ENCODE measurements at places on chromosomes 13 and 19.

DNA sequence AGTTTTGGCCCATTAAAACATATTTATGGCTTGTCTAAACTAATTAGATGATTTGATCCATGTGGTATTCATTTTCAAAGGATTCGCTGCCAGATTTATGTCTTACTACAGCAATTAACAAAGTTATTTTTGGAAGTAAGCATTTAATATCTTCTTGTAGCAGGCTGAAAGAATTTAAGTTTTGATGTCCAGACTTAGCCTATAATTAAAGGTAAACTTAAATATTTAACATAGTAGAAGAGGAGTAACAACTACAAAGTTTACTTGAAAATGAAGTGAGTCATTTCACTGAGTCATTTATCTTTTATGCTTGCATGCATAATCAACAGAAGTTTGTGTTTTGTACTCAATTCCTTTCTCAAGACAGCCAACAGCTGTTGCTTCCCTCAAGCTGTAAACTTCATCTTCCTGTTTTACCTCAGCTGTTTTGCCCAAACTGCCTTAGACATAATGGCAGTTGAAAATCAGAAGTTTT, 58.1 kb downstream of the EDNRB start:
- DNase-seq, result no peak

DNA sequence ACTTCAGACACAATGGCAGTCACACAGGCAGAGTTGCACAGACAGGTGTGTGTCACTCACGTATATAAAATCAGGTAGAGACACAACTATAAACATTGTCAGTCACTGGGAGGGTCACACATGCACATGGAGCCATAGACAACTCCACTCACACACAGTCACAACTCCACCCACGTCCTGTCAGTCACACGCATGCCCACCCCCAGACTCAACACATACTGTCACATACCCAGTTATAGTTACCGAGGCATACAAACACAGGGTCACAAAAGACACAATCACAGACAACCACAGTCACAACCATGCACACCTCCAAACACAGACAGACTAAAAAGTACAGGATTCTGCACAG, 1.5 kb downstream of the NUMBL start:
- no peak for DNase-seq

GRCh38 chr13:43444081-43444480, 342.7 kb downstream of the ENOX1 start:
- DNase-seq, result no peak

DNA sequence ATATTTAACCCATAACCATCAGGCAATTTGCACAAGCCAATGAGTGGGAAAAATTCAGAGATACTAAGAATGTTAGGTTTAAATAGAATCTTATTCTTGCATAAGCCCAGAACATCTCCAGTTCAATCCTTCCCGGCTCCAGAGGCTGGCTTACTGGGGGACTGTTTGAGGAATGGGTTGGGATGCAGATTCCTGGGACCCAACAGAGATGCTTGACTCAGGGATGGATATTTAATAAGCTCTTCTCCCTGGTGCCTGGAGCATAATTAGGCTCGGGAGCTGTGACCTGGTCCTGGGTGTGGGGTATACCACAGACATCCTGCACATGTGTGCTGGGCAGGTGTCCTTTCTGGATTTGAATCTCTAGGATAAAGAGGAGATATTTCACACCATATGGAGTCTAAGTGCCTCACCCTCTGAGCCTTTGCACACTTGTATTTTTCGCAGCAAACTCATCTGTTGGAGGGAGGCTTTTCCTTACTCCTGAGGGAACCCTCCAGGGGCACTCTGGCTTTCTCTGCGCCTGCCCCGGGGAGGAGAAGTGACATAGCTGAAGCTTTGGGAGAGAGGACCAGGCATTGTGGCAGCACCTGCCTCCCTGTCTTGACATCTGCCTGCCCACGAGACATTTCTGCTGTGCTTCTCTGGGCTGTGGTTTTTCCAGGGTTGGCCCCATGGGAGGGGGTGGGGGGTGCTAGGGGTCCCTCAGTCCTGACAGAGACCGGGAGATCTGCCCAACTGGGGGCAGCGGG, 36.1 kb upstream of the ANKRD10 start:
- no peak for DNase-seq

DNA sequence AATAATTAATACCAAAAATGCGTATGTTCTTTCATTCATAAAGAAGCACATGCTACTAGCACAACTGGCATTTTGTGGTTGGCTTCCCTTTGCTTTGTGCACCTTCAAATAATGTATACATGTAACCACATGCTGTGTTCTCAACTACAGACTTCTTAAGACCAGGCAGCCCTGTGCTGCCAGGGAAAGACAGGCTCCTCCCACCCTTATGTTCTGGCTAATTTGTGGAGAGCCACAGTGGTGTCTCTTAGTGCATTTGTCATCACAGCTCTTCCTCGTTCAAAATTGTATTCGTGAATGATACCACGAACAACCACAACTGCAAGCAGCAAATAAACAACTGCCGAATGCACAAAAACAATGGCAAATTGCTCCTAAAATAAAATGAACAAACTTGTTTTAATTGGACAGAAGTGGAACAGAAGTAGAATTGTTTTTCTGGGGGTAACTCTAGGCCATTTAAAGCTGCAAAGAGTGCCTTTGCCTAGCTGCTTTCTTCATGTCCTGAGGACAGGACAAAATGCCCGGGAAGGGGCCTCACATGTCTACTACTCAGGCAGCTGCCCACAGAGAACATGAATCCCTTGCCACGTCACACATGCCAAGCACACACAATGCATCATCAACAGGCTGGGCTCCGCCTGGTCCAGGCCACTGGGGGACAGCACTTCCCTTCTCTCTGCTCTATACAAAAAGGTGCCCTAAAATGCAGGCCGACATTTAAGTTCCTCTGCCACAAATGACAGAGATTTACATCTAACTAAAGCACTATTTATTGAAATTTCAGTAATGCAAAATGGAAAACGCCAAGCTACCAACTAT, 21.7 kb downstream of the IRS2 start:
- no peak for DNase-seq

DNA sequence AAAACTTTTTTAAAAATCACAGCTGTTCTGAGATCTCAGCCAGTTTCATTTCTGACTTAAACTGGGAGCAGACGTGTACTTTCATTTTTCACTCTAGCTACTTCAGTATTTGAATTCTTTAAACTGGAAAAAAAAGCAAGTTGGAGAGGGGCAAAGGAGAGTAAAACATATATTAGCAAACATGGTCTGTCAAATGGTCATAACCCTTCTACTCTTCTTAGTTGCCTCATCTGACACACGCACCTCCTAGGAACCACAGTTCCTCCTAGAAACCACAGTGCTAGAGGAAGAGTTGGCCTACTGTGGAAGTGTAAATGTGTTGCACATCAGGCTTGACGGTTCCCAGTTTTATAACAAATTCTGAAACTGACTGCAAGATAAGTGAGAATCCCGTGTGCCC, 47.2 kb downstream of the TM9SF2 start:
- DNase-seq, result no peak

DNA sequence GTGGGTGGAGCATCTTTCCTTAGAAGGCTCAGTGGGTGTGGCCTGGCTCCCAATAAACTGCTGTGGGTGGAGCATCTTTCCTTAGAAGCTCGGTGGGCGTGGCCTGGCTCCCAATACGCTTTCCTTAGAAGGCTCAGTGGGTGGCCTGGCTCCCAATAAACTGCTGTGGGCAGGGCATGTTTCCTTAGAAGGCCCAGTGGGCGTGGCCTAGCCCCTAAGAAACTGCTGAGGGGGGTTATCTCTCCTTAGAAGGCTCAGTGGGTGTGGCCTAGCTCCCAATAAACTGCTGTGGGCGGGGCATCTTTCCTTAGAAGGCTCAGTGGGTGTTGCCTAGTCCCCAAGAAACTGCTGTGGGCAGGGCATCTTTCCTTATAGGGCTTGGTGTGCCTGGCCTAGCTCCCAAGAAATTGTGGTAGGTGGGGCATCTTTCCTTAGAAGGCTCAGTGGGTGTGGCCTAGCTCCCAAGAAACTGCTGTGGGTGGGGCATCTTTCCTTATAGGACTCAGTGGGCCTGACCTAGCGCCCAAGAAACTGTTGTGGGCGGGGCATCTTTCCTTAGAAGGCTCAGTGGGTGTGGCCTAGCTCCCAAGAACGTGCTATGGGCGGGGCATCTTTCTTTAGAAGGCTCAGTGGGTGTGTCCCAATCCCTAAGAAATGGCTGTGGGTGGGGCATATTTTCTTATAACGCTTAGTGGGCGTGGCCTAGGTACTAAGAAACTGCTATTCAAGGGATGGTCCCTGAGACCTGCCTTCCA, 10.3 kb downstream of the HSH2D start:
- DNase-seq, result no peak

GRCh38 chr13:98393873-98394272, 183.0 kb downstream of the STK24 start:
- DNase-seq, result no peak

DNA sequence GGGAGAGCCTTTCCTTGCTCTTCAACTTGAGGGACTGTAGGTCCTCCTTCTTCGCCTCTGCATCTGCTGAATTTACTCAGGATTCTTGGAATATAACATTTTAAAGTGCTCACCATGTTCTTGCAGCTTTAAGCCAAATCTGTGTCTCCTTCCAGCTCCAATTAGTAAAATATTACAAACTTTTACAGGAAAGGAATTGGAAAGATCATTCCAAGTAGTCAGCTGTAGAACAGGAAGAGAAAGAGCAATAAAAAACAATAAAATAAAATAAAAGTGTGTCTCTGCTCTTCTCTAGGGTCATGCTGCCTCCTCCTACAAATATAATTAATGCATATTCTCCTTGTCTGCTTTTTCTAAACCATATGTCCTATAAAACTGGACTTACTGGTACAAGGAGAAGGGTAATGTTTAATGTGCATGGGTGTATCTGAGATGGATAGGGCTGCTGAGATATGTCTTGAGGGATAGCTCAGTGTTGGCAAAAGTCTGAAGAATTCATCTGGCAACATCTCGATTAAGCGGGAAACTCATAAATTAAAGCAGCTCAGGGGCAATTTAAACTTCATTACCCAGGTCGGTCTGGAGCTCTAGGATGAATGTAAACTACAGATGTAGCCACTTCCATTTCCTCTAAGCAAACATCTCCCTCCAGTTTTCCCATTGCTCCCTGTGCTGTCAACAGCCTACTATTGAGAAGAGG, 25.0 kb downstream of the ENOX1 start:
- peak; percentile 10 for DNase-seq

DNA sequence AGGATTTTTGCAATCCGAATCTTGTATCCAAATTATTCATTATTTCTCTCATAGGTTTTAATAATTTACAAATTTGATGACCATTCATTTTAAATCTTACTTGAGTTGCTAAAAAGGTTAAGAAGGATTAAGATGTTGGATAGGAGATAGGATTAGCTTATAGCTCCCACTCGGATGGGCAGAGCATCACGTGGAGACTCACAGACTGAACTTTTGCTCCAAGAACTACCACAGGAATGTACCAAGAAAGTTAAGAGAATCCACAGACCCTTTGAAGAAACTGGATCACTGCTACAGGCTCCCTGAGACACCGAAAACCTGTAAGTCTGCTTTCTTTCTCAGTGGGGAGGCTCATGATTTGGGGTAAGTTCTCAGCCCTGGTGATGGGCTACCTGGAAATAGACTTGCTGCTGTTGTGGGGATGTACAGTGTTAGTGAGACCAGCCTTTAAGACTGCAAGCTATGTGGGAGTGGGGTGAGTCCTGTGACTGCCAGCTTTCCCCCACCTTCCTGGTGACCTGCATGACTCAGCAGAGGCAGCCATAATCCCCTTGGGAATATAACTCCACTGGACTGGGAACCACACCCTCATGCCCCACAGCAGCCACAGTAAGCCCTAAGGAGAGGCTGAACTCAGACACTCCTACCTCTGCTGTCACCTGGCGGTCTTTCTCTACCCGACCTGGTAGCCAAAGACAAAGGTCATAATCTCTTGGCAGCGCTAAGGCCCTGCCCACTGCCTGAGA, 1458.0 kb downstream of the OLFM4 start:
- no peak for DNase-seq

DNA sequence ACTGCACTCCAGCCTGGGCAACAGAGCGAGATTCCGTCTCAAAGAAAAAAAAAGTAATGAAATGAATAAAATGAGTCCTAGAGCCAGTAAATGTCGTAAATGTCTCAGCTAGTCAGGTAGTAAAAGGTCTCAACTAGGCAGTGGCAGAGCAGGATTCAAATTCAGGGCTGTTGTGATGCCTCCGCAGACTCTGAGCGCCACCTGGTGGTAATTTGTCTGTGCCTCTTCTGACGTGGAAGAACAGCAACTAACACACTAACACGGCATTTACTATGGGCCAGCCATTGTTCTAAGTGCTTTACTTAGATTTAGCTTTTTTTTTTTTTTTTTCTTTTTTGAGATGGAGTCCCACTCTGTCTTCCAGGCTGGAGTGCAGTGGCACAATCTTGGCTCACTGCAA, 30.2 kb downstream of the CYP2F1 start:
- peak; percentile 23 for DNase-seq

DNA sequence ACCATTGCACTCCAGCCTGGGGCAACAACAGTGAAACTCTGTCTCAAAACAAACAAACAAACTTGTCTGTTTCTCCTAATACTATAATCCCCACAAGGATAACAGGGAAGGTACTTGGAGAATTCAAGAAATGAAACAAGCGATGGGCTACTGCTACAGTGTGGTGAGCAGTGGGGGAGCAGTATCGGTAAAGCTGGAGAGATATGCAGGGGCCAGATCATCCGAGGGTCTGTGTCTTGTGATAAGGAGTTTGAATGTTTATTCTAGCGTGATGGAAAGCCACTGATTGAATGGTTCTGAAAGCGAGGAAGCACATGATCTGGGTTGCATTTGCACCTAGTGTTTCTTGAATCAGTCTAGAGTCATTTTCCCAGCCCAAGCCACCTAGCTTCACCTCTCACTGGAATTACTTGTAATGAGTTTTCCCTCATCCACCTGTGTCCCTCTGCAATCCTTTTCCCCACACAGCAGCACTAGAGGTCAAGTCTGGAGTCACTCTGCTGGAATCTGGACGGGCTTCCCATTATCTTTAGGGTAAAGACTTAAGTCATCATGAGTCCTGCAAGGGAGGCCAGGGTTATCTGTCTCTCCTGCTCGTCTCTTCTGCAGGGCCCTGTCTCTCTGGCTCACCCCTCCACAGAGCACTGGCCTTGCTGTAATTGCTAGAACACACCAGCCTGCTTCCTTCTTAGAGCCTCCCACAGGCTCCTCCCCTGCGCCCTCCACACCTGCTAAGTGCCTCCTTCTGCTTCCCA, 162.3 kb downstream of the KLF5 start:
- no peak for DNase-seq

DNA sequence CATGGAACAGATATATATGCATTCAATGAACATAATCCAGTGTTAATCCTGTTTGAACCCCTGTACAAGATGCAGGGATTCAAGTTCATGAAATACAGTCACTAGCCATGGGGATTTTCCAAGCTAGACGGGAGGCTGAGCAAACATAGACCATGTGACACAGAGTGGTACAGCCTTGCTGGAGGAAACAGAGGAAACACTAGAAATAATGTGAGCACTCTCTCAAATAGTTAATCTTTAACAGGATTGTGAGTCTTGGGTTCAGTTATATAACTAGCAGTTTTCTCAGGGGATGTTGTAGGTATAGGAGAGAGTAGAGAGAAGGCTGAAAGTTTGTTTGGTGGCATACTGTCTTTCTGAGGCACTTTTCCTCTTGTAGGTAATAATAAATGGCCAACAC, 13.9 kb upstream of the LGALS16 start:
- no peak for DNase-seq

Measured in DMS153 (cell line).